ENCODE measurements at places on chromosomes 3 and 15.

GRCh38 chr3:186141790-186142189, 32.9 kb upstream of the ETV5 start:
- no peak for DNase-seq

- no peak for DNase-seq
Measured at GRCh38 chr3:29353807-29354206, 72.9 kb downstream of the RBMS3 start.

DNA sequence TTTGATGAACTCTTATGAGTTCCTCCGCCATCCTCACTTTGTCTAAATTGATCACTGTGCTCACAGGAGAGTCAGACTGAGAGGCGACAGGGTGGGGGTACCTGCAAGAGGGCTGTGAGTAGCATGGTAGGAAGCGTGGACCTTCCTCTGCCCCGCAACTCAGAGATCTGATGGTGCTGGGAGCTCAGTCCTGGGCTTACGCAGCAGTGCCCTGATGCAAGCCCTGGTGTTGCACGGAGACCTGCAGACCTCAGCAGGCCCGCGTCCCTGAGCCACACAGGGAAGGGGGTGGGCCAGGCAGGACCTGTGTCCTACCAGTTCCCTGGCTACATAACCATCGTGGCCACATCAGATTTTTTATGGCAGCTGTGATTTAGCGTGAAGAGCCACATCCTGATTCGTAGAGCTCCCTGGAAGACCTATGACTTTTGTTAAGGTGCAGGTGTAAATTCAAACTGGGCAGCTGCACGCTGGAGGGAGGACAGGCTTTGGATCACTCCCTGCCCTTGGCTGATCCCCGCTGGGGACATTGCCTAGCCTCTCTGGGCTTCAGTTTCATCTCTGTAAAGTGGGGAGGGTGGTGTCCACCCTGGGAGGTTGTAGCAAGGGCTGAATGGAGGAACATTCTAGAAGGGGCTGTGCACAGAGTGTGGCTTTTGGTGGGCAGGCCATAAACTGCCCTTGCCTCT, 176.1 kb downstream of the KLF13 start:
- no peak for DNase-seq

GRCh38 chr15:86676002-86676401, 596.3 kb downstream of the AGBL1 start:
- no peak for DNase-seq

- no peak for DNase-seq
Measured at GRCh38 chr3:11481556-11481955, 162.2 kb downstream of the VGLL4 start.

DNA sequence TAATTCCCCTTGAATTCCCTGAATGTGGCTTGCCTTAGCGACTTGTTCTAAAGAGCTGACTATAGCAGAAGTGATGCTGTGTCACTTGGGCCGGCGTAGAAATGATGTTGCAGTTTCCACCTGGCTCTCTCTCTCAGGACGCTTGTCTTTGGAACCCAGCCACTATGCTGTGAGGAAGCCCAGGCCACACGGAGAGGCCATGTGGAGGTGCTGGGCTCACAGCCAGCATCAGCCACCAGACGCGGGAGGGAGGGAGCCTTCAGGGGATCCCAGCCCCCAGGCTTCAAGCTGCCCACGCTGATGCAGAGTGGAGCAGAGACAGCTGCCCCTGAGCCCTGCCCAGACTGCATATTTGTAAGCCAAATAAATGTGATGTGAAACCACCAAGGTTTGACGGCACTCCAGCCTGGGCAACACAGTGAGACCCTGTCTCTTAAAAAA, 18.6 kb downstream of the RNU5B-1 start:
- DNase-seq = no peak

DNA sequence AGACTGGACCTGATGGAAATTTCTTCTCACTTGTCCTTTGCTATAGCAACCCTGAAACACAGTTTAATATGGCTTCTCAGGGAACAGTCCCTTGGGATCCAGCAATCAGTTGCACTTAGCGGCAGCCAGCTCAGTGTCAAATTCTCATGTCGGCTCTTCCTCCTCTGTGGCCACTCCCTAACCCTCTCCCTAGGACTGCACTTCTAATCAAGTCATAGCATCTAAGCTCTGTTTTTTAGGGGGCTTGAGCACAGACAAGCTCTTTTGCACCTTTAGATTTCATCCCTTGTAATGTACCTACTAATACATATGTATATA, 250.5 kb upstream of the TLE3 start:
- no peak for DNase-seq

GRCh38 chr3:136858381-136858780, 3.6 kb upstream of the NCK1 start:
- DNase-seq = no peak

DNA sequence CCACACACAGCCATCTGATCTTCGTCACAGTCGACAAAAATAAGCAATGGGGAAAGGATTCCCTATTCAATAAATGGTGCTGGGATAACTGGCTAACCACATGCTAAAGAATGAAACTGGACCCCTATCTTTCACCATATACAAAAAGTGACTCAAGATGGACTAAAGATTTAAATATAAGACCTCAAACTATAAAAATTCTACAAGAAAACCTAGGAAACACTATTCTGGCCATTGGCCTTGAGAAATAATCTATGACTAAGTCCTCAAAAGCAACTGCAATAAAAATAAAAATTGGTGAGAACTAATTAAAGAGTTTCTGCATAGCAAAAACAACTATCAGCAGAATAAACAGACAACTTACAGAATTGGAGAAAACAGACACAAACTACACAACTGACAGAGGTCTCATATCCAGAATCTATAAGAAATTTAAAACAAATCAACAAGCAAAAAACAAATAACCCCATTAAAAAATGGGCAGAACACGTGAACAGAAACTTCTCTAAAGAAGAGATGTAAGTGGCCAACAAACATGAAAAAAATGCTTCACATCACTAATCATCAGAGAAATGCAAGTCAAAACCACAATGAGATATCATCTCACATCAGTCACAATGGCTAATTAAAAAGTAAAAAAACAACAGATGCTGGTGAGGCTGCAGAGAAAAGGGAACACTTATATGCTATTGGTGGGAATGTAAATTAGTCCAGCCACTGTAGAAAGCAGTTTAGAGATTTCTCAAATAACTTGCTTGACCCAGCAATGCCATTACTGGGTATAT, 104.0 kb downstream of the NR1I2 start:
- no peak for DNase-seq

DNA sequence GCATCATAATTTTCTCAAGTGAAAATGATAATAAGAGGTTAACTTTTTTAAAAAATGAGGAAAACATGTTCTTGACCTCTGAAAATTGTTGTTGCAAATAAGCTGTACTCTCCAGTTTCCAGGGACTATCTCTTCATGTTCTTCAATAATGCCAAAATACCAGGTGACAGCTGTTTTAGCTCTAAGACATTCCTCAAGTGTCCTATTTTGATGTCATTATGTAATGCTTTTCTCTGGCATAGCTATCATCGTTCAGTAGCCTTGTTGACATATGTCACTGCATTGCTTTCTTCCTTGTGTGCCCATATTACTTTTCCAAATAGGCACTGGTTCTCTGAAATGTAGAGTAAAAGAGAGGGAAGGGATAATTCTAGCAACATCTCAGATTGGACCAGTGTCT, 5.7 kb upstream of the FILIP1L start:
- no peak for DNase-seq

GRCh38 chr3:189344996-189345395, 173.2 kb downstream of the TPRG1 start:
- no peak for DNase-seq

DNA sequence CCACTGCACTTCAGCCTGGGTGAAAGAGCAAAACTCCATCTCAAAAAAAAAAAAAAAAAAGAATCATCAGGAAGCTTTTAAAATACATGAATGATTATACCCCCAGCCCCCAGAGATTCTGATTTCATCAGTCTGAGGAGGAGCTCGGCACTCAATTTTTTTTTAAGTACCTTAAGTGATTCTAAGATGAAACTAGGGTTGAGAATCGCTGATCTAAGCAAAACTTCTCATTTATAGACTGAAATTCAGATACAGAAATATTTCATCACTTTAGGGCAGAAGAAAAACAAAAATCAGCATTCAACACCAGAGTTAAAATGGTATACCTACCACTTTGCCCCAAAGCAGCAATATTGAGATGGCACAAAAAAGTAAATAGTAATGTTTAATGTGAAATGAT, 24.7 kb downstream of the CPA3 start:
- DNase-seq = no peak

- DNase-seq = no peak
Measured at GRCh38 chr3:43910750-43911149, 220.0 kb downstream of the ABHD5 start.

DNA sequence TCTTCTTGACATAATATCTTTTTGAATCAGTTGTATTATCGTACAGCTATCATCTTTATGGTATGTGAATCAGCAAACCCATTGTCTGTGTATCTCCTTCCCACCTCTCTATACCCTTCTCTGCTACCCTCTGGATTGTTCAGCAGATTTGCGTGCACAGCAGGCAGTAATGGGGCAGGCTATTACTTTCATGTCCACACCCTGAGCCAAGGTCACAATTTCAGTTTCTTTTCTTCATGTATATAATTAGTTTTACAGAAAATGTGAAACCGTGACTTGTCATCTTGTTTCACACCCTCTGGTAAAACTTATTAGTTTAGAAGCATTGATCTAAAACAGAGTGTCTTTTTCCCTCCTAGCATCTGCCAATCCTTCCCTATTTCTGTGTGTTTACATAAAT, 770.4 kb upstream of the SEMA6D start:
- DNase-seq = no peak

DNA sequence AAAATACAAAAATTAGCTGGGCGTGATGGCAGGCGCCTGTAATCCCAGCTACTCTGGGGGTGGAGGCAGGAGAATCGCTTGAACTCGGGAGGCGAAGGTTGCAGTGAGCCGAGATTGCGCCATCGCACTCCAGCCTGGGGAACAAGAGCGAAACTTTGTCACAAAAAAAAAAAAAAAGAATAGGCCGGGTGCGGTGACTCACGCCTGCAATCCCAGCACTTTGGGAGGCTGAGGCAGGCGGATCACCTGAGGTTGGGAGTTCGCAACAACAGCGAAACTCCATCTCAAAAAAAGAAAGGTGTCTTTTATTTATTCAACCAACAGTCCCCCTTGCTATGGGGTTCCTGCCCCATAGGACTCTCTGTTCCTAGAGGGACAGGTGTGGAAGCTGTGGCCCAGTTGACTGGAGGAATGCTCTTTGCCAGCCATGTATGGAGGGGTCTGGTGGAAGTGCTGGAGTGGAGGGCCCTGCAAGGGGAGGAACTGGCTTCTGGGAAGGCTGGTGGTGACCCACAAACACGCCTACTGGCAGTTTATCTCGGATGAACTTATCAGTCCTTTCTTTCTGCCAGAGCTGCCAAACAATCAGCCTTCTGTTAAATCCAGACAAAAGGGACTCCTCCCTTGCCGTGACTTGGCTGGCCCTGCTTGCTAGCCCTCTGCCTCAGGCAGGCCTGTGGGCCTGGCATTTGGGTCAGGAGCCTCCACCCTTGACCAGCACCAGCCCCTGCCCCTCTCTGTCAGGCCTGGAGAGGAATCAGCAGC, 4.6 kb upstream of the DAG1 start:
- no peak for DNase-seq

- DNase-seq = no peak
Measured at GRCh38 chr3:159711560-159712333, 276.9 kb upstream of the IL12A start.

- no peak for DNase-seq
Measured at GRCh38 chr3:75334299-75334698, 329.8 kb upstream of the FRG2C start.

GRCh38 chr15:51172193-51172592, 77.5 kb upstream of the TNFAIP8L3 start:
- DNase-seq = no peak

DNA sequence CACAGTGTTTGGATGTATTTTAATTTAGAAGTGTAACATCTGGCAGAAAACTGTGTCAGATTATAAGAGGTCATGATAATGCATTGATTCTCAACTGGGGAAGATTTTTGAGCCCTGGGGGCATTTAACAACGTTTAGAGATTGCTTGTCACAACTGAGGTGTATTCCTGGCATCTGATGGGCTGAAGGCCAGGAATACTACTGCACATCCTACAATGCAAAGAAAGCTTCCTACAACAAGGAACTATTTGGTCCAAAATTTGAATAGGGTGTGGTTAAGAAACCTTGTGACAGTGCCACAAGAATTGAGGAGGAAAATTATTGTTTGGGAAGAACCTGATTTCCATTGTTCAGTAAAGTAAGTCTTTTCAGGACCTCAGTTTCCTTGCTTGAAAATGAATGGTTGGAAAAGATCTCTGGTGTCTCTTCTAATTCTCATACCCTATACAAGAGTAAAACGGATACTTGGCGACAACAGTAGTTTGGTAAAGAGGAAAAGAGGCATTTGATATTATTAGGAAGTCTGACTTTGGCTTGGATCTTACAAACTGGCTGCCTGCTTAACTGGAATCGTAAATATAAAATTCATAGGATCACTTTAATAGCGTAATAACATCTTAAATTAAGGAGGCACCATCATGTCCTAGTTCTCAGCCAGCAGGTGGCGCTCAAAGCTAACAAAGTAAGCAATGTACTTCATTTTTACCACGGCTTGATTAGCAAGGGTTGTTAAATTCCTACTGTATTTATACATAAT, 4.3 kb downstream of the DAZL start:
- DNase-seq = peak; percentile 73

- no peak for DNase-seq
Measured at GRCh38 chr15:43531018-43531670, 13.7 kb downstream of the MAP1A start.

DNA sequence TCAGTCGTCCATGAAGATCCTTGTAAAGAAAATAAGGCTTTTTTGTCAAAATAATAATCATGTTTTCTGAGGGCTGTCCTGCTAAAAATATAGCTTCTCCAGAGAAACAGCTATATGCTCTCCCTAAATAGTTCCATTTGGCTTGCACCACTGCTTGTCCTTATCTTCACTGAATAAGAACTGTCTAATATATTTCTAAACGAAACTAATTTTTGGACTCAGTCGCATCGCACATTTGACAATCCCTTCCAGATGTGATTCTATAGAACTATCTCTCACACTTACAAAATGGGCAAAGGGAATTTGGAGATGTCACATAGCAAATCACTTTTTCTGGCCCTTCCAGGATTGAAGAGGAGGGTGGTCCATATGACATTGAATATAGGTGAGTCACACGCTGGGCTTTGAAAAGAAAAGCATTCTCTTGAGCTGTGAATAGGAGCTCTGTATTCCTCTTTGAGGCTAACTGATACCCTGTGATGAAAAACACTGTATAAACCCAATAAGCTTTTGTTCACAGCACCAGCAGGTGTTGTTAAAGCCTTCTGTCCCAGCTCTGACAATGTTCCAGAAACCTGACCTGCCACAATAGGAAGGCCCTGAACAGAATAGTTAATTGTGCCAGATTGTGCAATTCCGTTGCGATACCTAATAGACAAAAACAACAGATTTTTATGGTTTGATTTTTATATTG, 1144.2 kb downstream of the ROBO2 start:
- no peak for DNase-seq

GRCh38 chr3:11558918-11559815, 84.5 kb downstream of the VGLL4 start:
- no peak for DNase-seq
